Erythroblast (primary cell): ENCODE measurements at places on chromosomes 6 and 20.

- DNase-seq = no peak
Measured at GRCh38 chr6:25112322-25112773, 166.8 kb upstream of the CARMIL1 start.

GRCh38 chr6:125728739-125729138 lies 20.7 kb upstream of the HEY2 start:
- DNase-seq = no peak

- no peak for DNase-seq
Measured at GRCh38 chr20:48794360-48794759, 33.4 kb downstream of the PREX1 start.

DNA sequence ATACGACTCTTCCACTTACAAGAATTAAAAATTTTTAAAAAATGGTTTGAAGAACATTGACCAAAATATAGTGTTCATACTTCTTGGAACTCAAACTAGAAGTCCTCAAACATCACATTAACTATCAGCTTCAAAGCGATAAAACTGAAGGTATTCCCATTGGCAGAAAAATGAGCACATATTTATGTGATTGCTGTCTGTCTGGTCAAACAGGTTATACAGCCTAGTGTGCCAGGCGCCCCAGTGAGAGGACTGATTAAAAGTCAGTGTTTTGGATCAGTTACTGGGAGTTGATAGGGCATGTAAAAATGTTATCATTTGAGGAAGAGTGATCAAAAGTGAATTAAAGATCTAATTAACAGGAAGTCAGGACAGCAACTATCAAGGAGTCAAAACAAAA lies 738.8 kb downstream of the HDGFL1 start:
- no peak for DNase-seq

DNA sequence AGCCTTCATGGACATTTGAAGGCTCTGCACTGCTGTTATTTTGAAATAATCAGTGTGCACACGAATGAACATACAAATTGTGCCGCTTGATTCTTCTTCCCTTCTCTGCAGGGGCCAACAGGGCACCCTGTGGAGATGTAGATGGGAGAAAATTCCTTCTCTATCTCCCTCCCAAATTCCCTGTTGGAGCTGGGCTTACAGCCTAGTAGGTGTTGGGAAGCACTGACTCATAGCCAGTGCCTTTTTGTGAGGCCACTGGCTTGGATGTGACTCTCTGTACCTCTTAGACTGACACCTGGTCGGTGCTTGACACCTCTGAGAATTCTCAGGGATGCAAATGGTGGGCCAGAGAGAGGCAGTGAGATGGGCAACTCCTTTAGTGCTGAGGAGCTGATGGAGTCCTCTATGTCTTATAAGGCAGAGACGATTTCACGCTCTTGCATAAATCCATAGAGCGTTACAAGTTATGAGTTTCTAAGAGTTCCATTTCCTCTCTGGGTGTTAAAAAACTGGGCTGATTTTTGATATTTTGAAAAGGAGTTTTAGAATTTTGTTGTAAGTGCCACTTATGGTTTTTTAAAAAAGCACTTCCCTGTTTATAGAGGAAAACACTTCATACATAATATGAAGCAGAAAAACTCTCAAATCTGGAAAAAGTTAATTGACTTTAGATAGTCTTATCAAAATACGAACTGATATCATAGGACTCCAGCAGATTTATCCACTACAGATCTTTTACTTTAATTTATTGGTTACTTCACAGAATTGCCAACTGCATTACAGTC lies 89.8 kb upstream of the MAP3K7 start:
- DNase-seq = no peak

DNA sequence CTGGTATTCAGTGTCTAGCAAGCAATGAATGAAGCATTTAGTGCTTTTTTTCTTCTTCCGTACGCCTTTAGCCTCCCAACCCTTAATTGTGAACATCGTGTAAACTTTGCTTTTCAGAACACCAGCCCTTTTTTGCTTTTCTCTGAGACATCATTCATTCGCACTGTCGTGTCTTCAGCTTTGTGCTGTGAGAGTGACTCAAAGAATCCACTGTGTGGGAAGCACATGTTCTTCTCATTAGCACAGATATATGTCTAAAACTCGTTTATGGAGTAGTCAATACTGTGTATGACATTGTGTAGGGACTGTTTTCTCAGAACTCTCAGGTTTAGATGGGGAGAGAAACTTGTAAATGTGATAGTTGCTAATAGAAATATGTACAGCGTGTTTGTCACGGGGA lies 279.1 kb downstream of the FARS2 start:
- no peak for DNase-seq

DNA sequence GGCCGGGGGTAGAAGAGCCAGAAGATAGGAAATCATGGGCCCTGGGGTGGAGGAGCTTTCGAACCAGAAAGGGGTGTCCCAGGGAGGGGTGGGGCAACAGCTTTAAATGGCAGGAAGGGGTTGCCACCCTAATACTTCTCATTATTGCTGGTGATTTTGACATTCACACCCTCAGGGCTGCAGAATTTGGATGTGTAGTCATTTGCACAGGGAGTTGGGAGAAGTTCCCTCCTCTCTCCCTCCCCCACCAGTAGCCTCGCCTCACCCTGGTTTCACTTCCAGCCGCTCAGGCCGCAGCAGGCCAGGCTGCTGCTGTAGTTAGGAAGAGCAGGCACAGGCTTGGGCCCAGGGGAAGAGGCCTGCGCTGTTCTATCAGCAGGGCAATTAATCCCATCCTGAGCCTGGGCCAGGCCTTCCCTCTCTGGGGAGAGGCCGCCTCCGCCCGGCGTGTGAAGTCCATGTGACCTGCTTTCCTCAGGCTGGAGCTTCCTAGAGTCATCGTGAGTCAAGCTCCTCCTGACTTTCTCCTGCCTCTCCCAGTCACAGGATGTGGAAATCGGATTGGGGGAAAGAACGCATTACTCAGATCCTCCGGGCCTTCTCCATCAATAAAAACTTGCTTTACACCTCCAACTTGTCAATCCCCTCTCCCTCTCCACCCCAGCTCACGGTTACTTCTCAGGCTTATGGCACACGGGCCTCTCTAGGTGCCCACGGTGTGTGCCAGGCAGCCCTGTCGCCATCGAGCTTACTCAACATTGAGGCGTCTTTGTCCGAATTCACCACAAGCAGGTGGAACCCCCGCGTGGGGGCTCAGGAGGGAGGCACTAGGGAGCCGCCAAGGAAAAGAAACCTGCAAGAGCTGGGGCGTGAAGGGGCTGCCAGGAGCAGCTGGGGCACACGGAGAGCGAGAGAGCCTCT lies 7.8 kb downstream of the ADTRP start:
- DNase-seq = no peak

- DNase-seq = no peak
Measured at GRCh38 chr6:138442663-138443062, 38.6 kb downstream of the HEBP2 start.

- DNase-seq = no peak
Measured at GRCh38 chr6:88677356-88677755, 286.1 kb downstream of the RNGTT start.

GRCh38 chr6:7721649-7722048 lies 4.2 kb upstream of the BMP6 start:
- peak; percentile 38 for DNase-seq

GRCh38 chr6:43790031-43790430 lies 20.0 kb downstream of the VEGFA start:
- DNase-seq = no peak

GRCh38 chr6:37725957-37726356 lies 28.3 kb upstream of the MDGA1 start:
- no peak for DNase-seq

DNA sequence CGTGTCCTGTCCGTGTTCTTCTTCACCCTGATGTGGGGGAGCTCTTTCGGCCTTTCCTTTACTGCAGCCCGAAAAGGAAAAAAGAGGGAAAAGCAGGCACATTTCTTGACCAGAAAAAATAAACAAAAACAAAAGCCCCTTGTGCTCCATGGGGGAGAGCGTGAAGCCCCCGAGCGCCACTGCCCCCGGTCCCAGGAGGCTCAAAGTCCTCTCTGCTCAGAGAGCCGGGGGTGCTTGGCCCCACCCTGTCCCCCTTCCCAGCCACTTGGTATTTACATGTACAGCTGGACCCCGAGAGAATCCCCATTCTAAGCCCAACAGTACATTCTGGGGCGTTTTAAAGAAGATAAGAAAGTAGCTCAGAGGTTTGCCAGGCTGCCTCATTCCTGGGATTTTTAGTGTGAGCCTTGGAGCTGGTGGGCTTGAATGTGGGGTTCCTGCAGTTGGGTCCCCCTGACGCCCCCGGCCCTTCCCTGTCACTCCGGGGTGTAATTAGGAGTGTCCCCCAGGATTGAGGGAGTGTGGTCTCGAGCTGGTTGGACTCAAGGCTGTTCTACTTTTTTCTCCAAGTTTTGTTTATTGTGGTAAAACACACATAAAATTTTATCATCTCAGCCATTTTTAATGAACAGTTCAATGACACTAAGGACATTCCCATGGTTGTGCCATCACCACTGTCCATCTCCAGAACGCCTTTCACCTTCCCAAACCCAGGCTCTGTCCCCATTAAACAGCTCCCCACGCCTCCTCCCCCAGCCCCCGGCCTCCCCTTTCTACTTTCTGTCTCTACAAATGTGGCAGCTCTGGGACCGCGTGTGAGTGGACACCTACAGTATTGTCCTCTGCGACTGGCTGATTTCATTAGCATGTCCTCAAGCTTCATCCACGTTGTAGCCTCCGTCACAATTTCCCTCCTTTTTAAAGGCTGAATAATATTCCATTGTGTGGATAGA lies 55.7 kb upstream of the BHLHE23 start:
- no peak for DNase-seq

DNA sequence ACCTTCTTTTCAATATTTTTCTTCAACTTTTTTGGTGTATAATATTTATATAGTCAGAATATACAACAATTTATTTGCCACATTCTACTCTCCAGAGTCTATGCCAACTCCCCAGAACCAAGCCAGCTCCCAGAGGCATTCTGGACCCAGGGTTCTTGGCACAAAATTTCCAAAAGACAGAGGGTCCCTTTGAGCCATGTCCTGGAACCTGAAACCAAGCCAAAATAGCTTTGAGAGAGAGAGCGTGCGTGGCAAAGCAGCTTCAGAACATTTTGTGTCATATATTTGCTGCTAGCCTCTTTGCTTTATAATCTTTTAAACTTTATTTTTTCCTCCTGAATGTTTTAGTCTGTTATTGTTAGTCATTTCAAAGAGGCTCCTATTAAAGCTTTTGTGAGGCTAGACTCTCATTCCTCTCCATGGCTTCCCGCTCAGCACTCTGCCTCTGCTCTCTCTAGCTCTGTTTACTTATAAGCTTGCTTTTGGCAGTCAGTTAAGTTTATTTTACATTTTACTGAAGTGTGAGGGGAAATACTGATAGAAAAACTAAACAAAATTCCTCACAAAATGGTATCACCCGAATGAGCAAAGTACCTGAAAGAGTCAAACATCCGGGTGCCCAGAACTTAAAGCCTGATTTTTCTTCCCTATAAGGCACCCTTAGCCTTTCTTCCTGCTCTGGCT lies 605.1 kb upstream of the ID4 start:
- no peak for DNase-seq

DNA sequence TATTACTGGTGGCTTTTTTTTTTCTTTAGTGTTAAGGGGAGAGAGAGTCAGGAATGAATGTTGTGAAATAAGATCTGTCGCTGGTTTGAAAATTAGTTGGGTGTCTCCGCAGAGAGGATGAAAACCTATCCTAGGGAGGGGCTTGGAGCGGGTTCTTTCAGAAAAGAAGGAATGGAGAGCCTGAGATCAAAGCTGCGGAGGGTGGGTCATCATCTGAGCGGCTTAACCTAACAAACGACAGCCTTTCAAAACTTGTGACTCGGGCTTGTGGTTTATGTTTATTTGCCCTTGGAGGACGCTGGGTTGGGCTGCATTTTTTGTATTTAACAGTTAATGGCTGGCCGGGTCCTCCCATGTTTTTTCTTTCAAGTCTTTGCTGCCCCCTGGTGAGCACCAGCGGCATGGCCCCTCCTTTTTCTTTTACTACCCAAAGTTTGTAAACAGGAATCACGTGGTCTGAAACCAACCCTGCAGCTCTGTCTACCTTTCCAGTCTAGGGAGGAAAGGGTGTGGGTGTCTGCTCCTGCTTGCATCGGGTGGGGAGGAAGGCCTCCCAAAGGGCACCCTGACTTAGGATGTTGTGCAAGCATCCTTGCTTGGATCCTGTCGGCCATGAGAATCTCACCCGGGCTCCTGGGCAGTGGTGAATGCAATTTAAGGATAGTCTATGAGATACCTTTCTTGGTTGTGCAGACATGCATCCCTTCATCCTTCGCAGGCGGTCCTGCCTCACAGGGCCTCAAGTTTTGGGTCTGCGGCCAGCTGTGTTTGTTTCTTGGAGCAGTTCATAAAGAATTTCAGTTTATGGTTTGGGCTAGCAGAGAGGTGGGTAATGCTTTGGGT lies 2.2 kb downstream of the PIM1 start:
- peak; percentile 92 for DNase-seq

- DNase-seq = no peak
Measured at GRCh38 chr6:8434727-8435092, 635 bp downstream of the SLC35B3 start.

- no peak for DNase-seq
Measured at GRCh38 chr6:35049900-35050756, 91.0 kb downstream of the TCP11 start.

DNA sequence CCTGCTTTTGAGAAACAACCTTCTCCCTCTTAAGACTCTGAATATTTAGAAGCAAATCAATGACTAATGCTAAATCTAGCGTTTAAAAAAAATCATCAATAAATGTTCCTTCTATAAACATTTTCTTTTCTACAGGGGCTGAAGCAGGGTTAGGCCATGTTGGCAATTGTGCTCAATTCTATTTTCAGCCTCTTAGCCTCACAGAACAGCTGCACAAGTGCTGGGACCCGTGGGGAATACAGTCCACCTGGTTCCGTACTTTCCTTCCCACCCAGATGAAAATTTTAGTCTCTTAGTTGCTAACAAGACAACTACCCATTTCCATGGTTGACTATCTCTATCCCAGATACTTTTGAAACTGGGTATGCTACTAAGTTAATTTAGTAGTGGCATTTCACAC lies 138.6 kb downstream of the RPS12 start:
- DNase-seq = no peak

GRCh38 chr6:34065466-34066217 lies 80.2 kb downstream of the GRM4 start:
- no peak for DNase-seq

GRCh38 chr20:35648836-35649235 lies 15.9 kb downstream of the CPNE1 start:
- no peak for DNase-seq

GRCh38 chr6:170098428-170099170 lies 192.3 kb downstream of the DLL1 start:
- no peak for DNase-seq

DNA sequence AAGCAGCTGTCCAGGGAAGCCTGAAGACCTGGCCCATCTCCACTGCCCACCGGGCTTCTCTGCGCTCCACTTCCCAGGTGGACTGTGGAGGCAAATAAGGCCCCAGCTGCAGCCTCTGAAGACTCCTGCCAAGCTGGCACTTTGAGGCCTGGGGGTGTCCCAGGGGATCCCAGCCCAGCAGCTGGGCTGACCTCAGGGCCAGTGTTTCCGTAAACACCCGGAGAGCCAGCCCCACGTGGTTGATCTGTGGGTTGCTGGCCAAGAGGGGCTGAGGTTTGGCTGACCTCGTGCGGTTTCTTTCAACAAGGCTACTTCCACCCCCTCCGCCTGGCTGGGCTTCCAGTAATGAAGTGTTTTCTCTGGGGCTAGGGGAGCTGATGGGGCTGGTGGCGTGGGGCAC lies 12.4 kb upstream of the CCN5 start:
- DNase-seq = no peak

- DNase-seq = no peak
Measured at GRCh38 chr6:169782966-169783365, 31.5 kb downstream of the ERMARD start.

GRCh38 chr20:8510808-8511207 lies 378.7 kb downstream of the PLCB1 start:
- no peak for DNase-seq

GRCh38 chr6:51459958-51460357 lies 627.5 kb downstream of the PKHD1 start:
- no peak for DNase-seq
